ENCODE measurements at places on chromosomes 2 and 18. TPM values are rescaled to one million over a fixed set of nuclear protein-coding genes. Genes with fewer than 3 reads are reported as not detected.
A peak's percentile ranks its signal among the peaks of the same experiment; 100 is the strongest.

The SH2D6 gene
- total RNA-seq = not detected

The SLC23A3 gene
- total RNA-seq = 3.5 TPM

GRCh38 chr2:210267698-210268097 is 42.5 kb upstream of the ACADL start:
- no peak for DNase-seq

GRCh38 chr2:152363936-152364335 is 29.0 kb downstream of the FMNL2 start:
- DNase-seq = no peak

GRCh38 chr2:196407675-196408264 is 231.7 kb upstream of the CCDC150 start:
- no peak for DNase-seq

GRCh38 chr2:36380624-36381481 is 25.3 kb downstream of the CRIM1 start:
- peak; percentile 53 for DNase-seq
